Tibial nerve (tissue), 4 donors: ENCODE measurements at places on chromosomes 2 and 18. TPM values are rescaled to one million over a fixed set of nuclear protein-coding genes. Genes with fewer than 3 reads are reported as not detected.
A peak's percentile ranks its signal among the peaks of the same experiment; 100 is the strongest.

The ABCG5 gene
- total RNA-seq, result not detected

The ITGA4 gene
- total RNA-seq, result 8.4 TPM

The ZNG1B gene
- 24.3 TPM for total RNA-seq

The SCYGR3 gene
- not detected for total RNA-seq

The NFU1 gene
- 32.0 TPM for total RNA-seq

The KLF7 gene
- 32.0 TPM for total RNA-seq

The TRABD2A gene
- total RNA-seq, result 0.98 TPM

The MYO1B gene
- total RNA-seq, result 37.1 TPM

The PPP1R1C gene
- 3.9 TPM for total RNA-seq

The ZFAND2B gene
- total RNA-seq, result 52.2 TPM

The PROC gene
- not detected for total RNA-seq

The PIEZO2 gene
- 27.7 TPM for total RNA-seq

The CLHC1 gene
- total RNA-seq, result 15.6 TPM

The PROM2 gene
- total RNA-seq, result 3.7 TPM

The INHA gene
- total RNA-seq, result not detected

The BIN1 gene
- total RNA-seq, result 96.7 TPM

- no peak overlapping the region for H3K4me3 ChIP-seq
- H3K27me3 ChIP-seq, result no peaks in the 10 kb centered on the region
- DNase-seq, result peak; percentile 59
- H3K4me1 ChIP-seq, result peaks cover 25% of the 10 kb centered on the region
- peak overlapping the region; percentile 70 for H3K27ac ChIP-seq
- H3K36me3 ChIP-seq, result no peaks in the 10 kb centered on the region
Measured at GRCh38 chr2:9191041-9191481, 15.6 kb upstream of the ASAP2 start.

- H3K4me3 ChIP-seq, result no peak overlapping the region
- H3K27me3 ChIP-seq, result no peaks in the 10 kb centered on the region
- H3K36me3 ChIP-seq, result no peaks in the 10 kb centered on the region
- peak; percentile 76 for DNase-seq
Measured at GRCh38 chr18:36284671-36285295, 12.7 kb upstream of the FHOD3 start.

DNA sequence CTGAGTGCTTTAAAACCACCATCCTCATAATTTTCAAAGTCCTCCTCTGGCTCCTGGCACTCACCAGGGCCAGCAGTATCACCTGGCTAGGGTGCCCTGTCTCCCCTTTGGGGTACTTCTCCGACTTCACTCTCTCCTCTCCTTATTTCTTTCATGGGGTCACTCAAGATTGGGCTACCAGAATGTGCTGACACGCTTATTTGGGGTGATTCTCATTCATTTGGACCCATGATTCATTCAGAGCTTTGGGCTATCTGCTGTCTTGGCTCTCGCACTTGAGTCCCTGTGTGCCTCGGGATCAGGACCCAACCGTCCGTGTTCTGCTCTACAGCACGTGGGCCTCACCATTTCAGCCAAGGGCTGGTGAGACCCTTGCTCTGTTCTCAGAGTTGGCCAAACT lies 70.1 kb upstream of the NEDD4L start:
- no peaks in the 10 kb centered on the region for H3K36me3 ChIP-seq
- DNase-seq, result no peak
- H3K27ac ChIP-seq, result no peak overlapping the region

GRCh38 chr2:127079358-127079920 lies 27.5 kb downstream of the BIN1 start:
- no peak overlapping the region for H3K4me3 ChIP-seq
- peaks cover 81% of the 10 kb centered on the region for H3K4me1 ChIP-seq
- H3K27me3 ChIP-seq, result no peaks in the 10 kb centered on the region

DNA sequence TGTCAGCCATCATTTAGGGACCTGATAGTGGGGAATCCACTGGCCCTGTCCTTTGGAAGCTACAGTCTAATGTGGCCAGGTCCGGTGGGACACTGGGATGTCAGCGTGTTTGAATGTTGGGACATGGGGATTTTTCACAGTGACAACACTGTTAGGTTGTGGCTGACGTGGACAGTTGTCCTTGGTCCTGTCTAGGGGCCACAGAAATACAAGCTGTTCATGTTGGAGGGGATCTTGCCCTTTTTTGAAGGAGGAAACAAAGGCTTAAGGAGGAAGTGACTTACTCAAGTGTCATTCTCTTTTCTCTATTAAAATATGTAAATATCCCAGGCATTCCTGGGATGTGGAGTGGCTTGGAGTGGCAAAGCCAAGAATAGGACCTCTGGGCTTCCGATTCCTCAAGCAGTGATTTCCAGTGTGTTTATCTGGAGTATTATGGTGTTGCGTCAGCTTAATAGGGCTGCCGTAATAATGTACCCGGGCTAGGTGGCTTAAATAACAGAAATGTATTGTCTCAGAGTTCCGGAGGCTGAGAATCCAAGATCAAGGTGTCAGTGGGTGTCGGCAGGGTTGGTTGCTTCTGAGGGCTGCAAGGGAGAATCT lies 8.5 kb downstream of the ACOXL start:
- no peaks in the 10 kb centered on the region for H3K36me3 ChIP-seq
- no peak for DNase-seq
- no peak overlapping the region for H3K27ac ChIP-seq

DNA sequence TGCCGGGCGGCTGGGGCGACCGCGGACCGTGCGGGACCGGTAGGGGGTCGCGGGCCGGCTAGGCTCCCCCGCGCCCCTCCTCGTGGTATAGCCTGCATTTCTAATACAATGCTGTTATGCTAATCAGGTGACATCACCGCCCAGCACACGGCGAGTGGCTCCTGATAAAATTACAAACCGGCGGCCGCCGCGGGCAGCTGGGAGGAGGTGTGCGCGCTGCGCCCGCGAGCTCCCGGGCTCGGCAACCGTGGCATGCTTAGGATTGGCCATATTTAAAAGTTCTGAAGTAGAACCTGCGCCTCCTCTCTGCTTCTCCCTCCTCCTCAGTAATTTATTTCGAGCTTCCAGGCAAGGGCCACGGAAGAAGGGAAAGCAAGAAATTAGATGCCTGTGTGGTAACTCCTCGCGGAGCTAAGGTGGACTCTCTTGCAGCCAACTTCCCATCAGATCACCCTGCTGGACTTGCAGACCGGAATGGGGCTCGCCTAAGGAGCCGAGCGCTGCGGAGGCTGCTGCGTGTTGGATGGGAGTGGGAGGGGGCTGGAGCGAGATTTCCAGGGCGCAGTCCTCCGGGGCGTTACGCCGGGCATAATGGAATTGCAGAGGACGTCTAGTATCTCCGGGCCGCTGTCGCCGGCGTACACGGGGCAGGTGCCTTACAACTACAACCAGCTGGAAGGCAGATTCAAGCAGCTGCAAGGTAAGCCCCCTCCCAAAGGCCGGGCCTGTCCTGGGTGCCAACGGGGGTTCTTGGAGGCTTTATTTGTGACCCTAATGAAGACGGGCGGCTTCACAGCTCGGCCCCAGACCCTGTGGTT lies 102.3 kb downstream of the SPTBN1 start:
- no peaks in the 10 kb centered on the region for H3K27me3 ChIP-seq
- DNase-seq, result peak; percentile 45
- H3K4me3 ChIP-seq, result peak overlapping the region; percentile 69
- peaks cover 50% of the 10 kb centered on the region for H3K4me1 ChIP-seq
- H3K27ac ChIP-seq, result peak overlapping the region; percentile 89

DNA sequence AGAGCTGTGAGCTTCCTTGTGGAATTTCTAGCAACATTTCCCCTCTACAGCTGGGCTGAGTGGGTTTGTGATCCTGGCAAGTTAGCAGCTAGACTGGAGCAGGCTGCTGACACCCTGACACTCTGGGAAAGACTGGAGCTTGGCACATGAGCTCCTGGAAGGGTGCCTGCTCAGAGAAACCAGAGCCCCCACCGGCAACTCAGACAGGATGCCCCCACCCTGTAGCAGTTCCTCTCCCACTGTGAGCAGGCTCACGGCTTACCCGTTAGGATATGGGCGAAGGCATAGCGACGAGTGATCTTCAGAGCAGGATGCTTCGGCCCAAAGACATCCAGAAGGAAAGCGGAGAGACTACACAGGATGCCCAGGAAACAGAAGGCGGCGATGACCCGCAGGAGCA lies 11.2 kb downstream of the TMEM127 start:
- no peaks in the 10 kb centered on the region for H3K27me3 ChIP-seq
- H3K4me1 ChIP-seq, result peaks cover 39% of the 10 kb centered on the region

GRCh38 chr2:170922634-170923494 lies 6.2 kb upstream of the GORASP2 start:
- no peaks in the 10 kb centered on the region for H3K36me3 ChIP-seq
- no peaks in the 10 kb centered on the region for H3K27me3 ChIP-seq
- no peak overlapping the region for H3K27ac ChIP-seq
- DNase-seq, result no peak

- no peaks in the 10 kb centered on the region for H3K36me3 ChIP-seq
- H3K27me3 ChIP-seq, result no peaks in the 10 kb centered on the region
- DNase-seq, result no peak
- no peak overlapping the region for H3K27ac ChIP-seq
- H3K4me3 ChIP-seq, result no peak overlapping the region
Measured at GRCh38 chr2:124180635-124181034, 155.5 kb downstream of the CNTNAP5 start.

- no peak for DNase-seq
- H3K4me1 ChIP-seq, result peaks cover 11% of the 10 kb centered on the region
- no peaks in the 10 kb centered on the region for H3K36me3 ChIP-seq
- no peak overlapping the region for H3K4me3 ChIP-seq
- H3K27me3 ChIP-seq, result no peaks in the 10 kb centered on the region
- H3K27ac ChIP-seq, result no peak overlapping the region
Measured at GRCh38 chr2:237922641-237923361, 44.0 kb upstream of the UBE2F start.

GRCh38 chr2:156810094-156810493 lies 373.9 kb downstream of the GPD2 start:
- no peak overlapping the region for H3K27ac ChIP-seq
- H3K4me1 ChIP-seq, result no peaks in the 10 kb centered on the region
- H3K4me3 ChIP-seq, result no peak overlapping the region
- no peaks in the 10 kb centered on the region for H3K27me3 ChIP-seq

DNA sequence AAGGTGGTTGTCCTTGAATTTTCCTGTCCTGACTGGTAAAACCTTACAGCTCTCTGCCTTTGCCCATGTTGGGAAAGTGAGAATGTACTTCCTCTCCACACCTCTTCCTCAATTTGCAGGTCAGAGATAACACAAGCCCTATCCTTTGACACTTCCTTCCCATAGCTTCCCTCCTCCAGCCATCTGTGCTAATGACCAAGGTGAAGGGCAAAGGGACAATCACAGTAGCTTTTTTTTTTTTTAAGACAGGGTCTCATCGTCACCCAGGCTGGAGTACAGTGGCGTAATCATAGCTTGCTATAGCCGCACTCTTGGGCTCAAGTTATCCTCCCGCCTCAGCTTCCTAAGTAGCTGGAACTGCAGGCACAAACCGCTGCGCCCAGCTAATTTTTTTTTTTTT lies 24.3 kb upstream of the STPG4 start:
- H3K4me1 ChIP-seq, result no peaks in the 10 kb centered on the region
- no peak for DNase-seq
- no peak overlapping the region for H3K27ac ChIP-seq
- H3K27me3 ChIP-seq, result no peaks in the 10 kb centered on the region
- H3K4me3 ChIP-seq, result no peak overlapping the region
- H3K36me3 ChIP-seq, result no peaks in the 10 kb centered on the region

GRCh38 chr18:50878345-50879301 lies at the start of gene ME2:
ME2 (plus strand) TSS chr18:50879118; CDS start chr18:50895821, 16,703 bp downstream.
- peak within 1 kb of the TSS; percentile 91 for H3K4me3 ChIP-seq
- no peaks in the 10 kb centered on the region for H3K27me3 ChIP-seq
- peaks cover 25% of the 10 kb centered on the region for H3K4me1 ChIP-seq
- peak; percentile 83 for DNase-seq
- H3K36me3 ChIP-seq, result no peaks in the 10 kb centered on the region

DNA sequence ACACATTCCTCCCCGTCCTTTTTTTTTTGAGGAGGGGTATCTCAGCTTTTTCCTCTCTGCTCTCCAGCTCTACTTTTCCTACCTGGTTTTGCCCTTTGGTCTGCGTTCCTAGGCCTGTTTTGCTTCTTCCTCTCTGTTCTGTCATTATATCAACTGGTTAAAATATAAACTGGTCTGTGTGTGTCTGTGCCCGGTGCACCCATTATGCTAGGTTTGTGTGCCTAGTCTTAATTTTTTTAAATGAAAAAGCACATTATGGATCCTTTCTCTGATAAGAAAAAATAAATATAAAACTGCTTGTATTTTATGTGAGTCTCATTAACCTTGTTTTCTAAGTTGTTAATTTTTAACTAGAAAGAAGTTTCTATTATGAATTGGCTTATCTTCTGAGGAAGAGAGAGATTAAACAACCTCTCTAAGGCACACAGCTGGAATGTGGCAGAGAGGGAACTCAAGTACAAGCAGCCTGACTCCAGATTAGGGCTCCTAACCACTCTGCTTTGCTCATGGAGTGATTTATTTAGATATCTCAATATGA lies 17.4 kb downstream of the SLC38A11 start:
- no peaks in the 10 kb centered on the region for H3K27me3 ChIP-seq
- H3K27ac ChIP-seq, result no peak overlapping the region
- H3K4me3 ChIP-seq, result no peak overlapping the region
- DNase-seq, result no peak
- no peaks in the 10 kb centered on the region for H3K4me1 ChIP-seq

GRCh38 chr18:10182009-10182624 lies 268.3 kb downstream of the VAPA start:
- H3K4me3 ChIP-seq, result no peak overlapping the region
- DNase-seq, result no peak
- no peak overlapping the region for H3K27ac ChIP-seq
- H3K36me3 ChIP-seq, result no peaks in the 10 kb centered on the region

DNA sequence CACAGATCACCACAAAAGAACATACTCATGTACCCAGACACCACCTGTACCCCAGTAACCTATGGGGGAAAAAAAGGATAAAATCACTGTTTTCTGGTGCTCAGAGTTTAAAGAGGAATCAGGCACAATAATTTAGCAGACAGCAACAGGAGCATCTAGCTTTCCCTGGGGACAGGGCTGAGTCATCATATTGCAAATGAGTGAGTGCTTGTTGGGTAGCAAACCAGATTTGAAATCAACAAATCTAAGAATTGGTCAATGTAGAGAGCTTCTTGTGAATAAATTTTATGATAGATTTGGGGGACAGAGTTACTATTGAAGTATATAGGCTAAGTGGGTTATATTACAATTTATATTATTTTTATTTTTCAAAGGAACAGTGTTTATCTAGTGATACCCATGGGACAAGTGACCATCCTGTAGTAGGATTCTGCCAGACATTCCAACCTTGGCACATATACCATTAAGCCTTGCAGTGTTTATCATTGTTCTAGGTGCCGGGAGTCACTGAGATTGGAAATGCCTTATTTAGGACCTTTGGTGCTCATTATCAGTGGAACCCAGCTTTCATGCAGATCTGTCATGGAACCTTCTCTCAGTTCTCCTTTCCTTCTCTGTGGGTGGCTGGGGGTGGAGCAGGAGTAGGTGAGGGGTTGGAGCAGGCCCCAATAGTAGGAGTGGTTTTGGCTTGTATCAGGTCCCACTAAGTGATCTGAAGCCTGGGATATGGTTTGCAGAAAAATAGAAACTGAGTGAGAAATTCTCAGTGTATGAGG lies 117.2 kb downstream of the CERS6 start:
- H3K36me3 ChIP-seq, result no peaks in the 10 kb centered on the region
- H3K4me3 ChIP-seq, result no peak overlapping the region
- DNase-seq, result peak; percentile 43
- no peaks in the 10 kb centered on the region for H3K4me1 ChIP-seq
- no peak overlapping the region for H3K27ac ChIP-seq
- H3K27me3 ChIP-seq, result no peaks in the 10 kb centered on the region

GRCh38 chr2:203814661-203815540 lies 52.7 kb upstream of the CTLA4 start:
- no peaks in the 10 kb centered on the region for H3K36me3 ChIP-seq
- peaks cover 11% of the 10 kb centered on the region for H3K4me1 ChIP-seq
- H3K27me3 ChIP-seq, result no peaks in the 10 kb centered on the region
- no peak for DNase-seq
